ENCODE measurements at places on chromosomes 12 and 14.

DNA sequence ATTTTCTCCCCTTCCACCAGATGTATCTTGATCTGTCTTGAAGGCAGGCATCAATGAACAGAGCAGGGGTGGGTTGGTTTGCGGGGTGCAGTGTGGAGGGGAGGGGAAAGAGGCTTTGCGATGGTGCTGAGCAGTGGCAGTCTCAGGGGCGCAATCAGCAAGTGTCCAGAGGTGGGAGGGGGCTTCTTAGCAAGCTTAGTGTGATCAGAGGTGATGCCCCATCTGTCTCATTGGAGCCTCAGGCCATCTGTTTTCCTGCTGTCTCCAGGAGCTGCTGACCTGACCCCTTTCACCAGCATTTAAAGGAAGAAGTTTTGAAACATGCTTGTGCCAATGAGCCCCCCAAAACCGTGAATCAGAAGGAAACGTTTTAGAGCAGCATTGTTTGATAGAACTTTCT, 187.7 kb upstream of the LHX5 start:
- DNase-seq: no peak

- no peak for DNase-seq
Observed at GRCh38 chr12:93844164-93844784, 167.1 kb downstream of the CRADD start.

GRCh38 chr14:70660967-70661893, 19.5 kb downstream of the TTC9 start:
- DNase-seq: no peak

DNA sequence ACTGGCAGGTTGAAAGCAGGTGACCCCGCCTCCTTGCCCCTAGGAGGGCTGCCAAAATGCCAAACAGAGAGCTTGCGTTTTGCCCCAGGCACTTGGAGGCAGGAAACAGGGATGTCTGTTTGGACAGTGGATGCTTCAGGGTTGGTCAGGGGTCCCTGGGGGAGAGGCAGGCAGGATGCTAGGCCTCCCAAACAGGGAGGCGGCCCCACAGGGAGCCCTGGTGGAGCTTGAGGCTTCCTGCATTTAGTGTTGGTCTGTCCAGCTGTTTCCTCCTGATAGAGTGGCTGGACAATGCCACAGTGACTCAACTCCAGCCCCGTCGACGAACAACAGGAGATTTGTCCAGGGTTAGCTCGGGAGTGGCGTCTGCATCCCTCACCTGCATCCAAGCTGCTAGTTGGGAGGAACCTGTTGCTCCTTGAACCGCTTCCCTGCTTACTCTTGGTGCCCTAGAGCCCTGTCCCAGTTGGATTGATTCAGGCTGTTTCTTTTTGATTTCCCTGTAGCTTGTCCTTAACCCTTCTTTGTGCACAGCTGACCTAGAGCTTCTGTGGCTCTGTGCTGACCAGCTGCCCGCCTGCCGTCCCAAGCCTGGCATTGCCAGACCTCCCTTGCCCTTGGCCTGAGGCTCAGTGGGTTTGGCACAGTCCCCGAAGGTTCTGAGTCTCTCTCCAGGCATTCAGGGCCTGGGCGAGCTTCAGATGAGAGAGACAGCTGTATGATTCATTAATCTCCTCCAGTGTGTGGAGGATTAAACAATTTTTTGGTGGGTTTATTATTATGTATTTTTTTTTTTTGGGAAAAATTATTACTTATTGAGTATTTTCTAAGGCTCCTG, 45.9 kb downstream of the TSPAN9 start:
- DNase-seq: no peak

DNA sequence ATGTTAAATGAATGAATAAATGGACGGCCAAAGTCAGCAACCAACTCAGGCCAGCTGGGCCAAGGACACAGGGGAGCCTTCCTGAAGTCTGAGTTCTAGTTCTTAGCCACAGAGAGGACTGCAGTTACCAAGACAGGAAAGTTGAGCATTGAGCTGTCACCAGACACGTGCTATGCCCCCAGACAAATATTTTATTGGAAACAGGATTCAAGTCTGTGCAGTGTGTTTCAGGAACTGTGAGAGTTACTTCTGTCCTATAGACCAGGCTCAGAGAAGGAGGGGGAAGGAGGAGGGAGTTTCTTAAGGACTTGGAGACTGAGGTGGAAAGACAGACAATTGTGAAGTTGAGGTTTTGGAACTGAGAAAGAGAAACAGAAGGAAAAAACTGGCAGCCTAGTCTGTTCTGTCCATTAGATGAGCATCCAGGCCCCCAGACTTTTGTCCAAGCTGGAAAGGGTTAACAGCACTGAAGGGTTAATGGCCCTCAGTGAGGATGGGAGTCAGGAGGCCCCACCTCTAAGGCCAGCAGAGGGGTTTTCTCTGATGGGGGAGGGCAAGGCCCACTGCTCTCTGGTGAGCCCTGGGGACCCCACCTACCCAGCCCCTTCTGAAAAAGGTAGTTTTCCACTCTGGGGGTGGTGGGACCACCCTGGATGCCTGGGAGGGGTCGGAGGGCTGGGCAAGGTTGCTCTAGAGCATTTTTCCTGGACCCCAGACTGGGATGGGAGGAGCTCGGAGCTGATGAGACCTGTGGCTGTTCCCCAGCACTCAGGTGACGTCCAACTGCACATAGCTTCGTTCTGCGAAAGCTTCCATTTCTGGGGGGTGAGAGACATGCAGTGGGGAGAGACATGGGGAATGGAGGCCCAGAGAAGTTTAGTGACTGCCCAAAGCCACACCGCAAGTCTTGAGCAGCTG, 6.9 kb upstream of the CMKLR1 start:
- no peak for DNase-seq

DNA sequence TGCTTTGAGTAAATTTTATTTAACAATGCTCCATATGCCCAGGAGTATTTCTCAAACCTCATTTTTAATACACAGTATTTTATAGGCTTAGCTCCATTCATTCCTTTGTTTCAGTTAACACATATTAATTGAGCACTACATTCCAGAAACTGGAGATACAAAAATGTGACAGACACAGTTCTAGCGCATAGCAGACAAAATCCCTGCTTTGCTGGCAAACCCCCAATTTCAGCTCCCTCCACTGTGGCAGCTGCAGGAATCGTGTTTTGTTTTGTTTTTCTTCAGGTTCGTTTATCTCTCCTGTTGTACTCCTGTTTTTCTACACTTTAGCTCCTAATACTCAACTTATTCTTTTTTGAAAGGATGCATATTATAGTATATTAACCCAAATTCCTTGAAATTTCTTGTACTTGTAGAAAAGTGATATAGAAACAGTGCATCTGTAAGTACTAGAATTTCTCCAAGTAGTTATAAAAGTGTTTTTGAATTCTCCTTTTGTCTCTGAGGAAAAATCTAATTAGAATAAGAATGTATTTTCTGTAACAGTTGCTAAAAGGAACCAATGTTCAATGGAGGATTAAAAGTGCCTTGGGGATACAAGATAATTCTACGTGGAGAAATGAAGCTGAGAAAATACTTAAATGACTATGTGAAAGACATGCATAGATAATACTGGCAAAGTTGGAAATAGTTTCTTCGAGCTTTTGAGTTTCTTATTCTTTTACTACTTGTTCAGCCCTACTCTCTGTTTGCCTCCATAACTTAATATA, 6.4 kb upstream of the RAB21 start:
- DNase-seq: no peak

- no peak for DNase-seq
Observed at GRCh38 chr12:29389295-29389919, 8.4 kb upstream of the ERGIC2 start.

DNA sequence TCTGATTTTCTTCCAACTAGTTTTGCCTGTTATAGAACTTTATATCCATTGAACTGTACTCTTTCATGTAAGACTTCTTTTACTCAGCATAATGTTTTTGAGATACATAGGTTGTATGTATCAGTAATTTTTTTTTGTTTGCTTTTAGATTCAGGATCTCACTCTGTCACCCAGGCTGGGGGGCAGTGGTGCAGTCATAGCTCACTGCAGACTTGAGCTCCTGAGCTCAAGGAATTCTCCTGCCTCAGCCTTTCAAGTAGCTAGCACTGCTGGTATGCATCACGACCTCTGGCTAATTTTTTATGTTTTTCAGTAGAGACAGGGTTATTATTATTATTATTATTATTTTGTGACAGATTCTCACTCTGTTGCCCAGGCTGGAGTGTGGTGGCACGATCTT, 65.0 kb upstream of the DDHD1 start:
- DNase-seq: no peak

DNA sequence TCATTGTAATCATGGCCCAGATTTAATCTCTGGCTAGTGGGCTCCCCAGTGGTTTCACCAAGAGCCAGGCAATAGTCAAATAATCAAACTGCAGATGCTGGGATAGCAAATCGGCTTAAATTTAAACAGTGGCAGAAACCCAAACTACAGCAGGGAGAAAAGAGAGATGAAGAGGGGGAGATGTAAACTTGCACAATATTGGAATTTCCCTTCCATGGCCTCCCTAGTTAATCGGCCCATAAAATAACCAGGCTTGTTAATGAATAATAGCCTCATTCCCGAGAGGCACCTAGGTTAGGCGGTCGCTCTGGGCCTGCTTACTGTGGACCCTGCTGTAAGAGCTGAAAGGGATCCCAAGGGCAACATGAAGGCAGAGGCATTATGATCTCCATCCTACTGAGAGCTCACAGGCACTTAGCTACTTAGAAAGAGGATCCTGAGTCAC, 116.2 kb downstream of the NUAK1 start:
- DNase-seq: no peak

DNA sequence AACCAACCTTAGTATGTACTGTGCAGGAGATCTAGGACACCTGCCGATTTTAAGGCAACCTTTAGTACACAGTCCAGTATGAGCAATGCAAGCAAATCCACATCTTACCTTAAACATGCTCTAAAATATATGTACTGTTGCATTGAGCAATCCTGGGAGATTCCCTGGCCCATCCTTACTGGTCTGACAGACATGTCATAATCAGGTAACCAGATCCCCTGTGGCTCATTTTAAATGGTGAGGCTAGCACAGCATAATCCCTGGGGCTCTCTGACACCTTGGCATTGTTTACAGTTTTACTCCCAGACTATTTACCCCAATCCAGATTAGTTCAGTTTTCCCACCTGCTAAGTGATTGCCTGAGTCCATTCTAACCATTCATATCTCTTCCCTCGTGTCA, 15.1 kb downstream of the BMAL2 start:
- no peak for DNase-seq

DNA sequence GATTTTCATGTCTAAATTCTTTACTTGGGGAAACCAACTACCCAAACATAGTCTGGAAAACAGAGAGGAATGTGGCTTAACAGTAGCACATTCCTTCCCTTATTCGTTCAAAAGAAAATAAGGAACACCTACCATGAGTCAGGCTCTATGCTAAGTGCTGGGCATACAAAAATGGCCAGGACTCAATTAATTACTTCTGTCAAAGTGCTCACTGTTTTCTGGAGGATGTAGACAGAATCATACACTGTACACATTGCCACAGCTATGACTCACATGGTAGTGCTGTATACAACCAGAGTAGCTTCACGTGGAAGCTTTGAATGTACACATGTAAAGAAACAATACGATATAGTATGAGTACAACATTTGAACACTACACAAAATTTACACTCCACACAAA, 50.1 kb downstream of the SLC25A21 start:
- DNase-seq: no peak

DNA sequence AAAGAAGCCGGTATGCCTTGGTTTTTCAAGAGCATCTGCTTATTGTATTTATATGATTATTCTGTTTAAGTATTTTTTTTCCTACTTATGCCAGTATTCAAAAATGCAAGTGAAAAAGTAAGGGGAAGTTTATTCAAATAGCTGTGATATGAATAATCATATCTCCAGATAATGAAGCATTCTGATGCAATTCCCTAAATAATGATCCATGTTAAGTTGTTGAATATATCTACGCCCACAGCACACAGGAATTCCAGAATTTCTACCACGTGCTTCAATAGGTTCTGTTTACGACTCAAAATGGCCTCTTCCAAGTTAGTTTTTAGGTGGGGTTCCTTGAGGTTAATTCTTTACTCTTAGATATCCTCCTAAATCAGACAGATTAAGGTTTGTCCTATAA, 208.3 kb downstream of the NAV3 start:
- no peak for DNase-seq

- no peak for DNase-seq
Observed at GRCh38 chr14:35140718-35141581, 18.6 kb downstream of the PRORP start.

DNA sequence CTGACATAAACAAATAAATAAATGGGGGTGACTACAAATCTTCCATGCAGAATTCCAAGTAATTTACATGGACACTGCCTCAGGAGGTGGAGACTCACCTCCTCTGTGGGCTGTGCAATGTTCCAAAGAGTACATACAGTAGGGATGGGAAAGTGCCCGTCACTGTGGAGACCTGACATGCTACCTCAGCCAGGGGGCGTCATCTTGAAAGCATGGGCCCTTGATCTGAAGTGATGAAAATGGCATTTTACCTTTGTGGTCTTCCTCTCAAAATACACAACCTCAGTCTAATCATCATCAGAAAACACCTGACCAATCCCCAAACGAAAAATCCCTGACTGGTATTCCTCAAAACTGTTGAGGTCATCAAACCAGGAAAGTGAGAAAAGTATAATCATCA, 48.4 kb downstream of the ANAPC7 start:
- DNase-seq: no peak

DNA sequence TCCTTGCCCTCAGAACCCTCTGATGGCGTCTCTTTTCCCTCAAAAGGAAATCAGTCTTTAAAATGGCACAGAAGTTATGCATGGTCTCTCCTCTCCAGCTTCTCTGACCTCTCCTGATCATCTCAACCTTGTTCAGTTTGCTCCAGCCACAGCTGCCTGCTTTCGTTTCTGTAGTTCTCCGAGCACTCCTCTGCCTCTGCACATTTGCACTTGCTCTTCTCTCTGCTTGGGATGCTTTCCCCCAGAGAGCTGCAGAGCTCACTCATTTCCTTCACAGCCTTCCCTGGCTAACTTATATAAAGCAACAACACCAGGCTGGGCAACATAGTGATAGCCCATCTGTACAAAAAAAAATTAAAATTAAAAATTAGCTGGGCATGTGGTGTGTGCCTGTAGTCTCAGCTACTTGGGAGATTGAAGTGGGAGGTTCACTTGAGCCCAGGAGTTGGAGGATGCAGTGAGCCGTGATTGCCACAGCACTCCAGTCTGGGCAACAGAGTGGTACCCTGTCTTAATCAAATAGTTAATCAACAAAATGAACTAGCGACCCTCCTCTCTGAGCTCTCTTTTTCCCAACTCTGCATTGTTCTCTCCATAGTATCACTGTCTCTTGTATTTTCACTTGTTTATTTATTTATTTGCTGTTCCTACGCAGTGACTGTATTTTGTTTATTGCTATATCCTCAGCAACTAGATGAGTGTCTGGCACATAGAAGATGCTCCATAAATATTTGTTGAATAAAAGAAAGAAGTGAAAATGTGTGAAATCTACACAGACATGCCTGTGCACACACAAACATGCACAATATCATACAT, 37.7 kb downstream of the PPFIBP1 start:
- no peak for DNase-seq

- no peak for DNase-seq
Observed at GRCh38 chr12:58895053-58895452, 25.3 kb downstream of the LRIG3 start.

GRCh38 chr12:123011701-123012100, 31.2 kb downstream of the ARL6IP4 start:
- DNase-seq: no peak

GRCh38 chr12:88432531-88433490, 147.5 kb downstream of the KITLG start:
- DNase-seq: no peak
